NCI-H2081 treated with DMSO at 0.1 percent for 48 hours (cell line): ENCODE measurements at places on chromosomes 4 and X.

GRCh38 chr4:6198768-6199421 is 1.5 kb downstream of the JAKMIP1 start:
- DNase-seq: no peak

- no peak for DNase-seq
These were observed 49.8 kb downstream of the GYPA start for GRCh38 chr4:144090744-144091143.

GRCh38 chr4:80073473-80074008 is 512 bp upstream of the ANTXR2 start:
- no peak for DNase-seq

DNA sequence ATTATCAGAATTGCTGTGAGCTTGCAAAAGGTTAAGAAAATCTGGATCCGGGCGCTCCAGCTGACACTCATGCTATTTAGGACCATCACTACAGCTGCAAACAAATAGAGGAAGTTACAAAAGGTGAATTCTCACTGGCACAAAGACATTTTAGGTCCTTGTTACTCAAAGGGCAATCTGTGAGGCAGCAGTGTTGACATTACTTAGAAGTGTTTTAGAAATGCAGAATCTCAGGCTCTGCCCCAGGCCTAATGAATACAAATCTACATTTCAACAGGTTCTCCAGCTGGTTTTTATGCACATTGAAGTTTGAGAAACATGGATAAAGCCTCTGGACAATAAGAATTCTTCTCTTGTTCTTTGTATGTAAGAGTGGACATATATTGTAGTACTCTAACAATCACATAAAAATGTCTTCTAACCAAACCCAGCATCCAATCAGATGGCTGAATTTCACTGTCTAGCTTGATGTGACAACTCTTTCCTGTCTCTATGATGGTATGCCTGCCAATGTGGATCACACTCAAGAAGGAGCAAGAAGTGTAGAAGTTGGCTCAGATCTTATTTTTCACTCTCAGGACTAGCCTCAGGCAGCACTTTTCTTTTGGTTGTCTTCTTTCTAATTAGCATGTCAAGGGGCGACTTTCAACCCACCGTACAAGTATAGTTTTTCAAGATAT is 18.8 kb downstream of the SLC7A11 start:
- DNase-seq: no peak

GRCh38 chr4:185215261-185215660 is 5.9 kb downstream of the SNX25 start:
- no peak for DNase-seq

GRCh38 chrX:42973321-42973720 is 195.4 kb upstream of the PPP1R2C start:
- DNase-seq: no peak

GRCh38 chr4:4385729-4386295 is 1.1 kb upstream of the NSG1 start:
- DNase-seq: no peak

GRCh38 chrX:35682476-35682875 is 115.7 kb upstream of the MAGEB16 start:
- DNase-seq: no peak

GRCh38 chr4:75494563-75494962 is 19.6 kb downstream of the RCHY1 start:
- no peak for DNase-seq

DNA sequence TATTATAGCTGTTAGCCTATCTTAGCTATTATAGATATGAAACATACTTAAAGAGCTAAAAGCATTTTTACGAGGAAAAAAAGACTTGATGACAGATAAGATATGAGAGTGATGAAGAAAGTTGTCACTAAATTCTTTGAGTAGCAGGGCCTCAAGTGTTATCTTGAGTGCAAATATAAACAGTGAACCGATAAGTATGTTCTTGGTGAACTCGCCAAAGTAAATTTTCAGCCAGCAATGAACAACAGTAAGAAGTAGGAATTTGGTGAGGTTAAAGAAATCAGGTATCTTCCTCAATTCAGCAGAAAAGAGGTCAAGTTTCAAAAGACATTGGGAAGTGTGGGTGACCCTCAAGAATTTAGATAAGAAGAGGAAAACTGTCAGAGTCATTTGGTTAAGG is 471.8 kb upstream of the FTHL17 start:
- DNase-seq: no peak

DNA sequence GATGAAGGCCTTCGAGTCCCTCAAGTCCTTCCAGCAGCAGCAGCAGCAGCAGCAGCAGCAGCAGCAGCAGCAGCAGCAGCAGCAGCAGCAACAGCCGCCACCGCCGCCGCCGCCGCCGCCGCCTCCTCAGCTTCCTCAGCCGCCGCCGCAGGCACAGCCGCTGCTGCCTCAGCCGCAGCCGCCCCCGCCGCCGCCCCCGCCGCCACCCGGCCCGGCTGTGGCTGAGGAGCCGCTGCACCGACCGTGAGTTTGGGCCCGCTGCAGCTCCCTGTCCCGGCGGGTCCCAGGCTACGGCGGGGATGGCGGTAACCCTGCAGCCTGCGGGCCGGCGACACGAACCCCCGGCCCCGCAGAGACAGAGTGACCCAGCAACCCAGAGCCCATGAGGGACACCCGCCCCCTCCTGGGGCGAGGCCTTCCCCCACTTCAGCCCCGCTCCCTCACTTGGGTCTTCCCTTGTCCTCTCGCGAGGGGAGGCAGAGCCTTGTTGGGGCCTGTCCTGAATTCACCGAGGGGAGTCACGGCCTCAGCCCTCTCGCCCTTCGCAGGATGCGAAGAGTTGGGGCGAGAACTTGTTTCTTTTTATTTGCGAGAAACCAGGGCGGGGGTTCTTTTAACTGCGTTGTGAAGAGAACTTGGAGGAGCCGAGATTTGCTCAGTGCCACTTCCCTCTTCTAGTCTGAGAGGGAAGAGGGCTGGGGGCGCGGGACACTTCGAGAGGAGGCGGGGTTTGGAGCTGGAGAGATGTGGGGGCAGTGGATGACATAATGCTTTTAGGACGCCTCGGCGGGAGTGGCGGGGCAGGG is 568 bp downstream of the HTT start:
- no peak for DNase-seq

DNA sequence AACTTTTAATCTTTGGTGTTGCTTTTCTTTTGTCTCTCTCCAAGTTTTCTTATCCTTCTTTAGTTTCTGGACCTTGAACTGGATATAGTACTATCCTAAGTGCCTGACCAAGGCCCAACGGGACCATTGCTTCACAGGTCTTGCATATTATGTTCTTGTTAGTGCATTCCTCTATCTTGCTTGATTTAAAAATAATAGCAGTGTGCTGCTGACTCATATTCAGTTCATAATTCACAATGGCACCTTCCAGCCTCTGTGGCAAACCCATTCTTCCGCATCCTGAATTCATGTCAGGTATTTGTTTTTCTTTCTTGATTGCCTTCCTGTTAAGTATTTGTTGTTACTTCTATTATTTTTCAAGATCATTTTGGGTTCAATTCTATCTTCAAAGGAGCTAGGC is 197.1 kb upstream of the GIMD1 start:
- DNase-seq: no peak

DNA sequence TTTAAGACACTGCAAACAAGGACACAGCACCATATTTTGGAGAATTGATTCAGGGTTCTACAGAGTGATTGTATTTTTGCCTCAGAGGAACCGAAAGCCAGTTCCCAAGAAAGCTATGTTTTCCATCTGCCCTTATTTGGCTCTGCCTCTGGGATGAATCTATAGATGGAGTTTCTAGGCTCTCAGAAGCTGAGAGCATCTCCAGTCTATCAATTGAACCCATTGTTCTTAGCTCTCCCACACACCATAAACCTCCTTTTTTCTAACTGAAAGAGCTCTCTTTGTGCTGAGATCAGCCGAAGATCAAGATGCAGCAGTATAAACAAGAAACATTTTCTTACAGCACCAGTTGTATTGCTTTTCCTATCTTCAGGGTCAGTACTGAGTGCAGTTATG is 16.9 kb downstream of the PLP1 start:
- no peak for DNase-seq
